ENCODE measurements at places on chromosomes 3 and 15.

- no peak for DNase-seq
Measured at GRCh38 chr15:40257656-40258450, 19.0 kb downstream of the PAK6 start.

DNA sequence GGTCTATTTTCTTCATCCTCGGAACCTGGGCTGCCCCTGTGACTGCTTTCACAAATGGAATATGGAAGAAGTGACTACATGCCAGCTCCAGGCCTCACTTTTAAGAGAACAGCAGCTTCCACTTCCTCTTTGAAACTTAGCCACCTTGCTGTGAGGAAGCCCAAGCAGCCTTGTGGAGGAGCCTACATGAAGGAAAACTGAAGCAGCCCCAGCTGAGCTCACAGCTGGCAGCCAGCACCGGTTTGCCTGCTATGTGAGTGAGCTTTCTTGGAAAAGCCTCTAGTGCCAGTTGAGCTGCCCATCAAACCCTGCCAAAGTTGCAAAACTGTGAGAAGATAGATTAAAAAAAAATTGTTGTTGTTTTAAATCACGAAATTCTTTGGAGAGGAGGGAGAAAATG lies 498.0 kb upstream of the PROK2 start:
- DNase-seq = no peak

DNA sequence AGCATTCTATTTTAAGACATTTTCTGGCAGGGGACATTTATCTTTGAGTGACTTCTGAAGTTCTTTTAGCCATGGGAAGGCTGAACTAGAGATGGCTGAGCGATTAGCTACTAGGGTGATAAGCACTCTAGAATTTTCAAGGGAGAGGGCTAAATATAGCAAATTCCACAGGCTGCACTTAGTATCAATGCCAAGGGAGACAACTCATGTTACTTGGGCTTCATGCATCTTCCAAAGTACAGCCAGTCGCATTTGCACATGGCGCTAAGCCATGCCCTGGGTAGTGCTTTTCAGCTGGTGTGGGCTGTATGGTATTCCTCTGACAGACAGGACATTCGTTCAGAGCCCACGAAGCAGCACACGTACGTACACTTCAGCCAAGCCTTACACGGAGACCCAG lies 69.6 kb downstream of the RYR3 start:
- DNase-seq = no peak

DNA sequence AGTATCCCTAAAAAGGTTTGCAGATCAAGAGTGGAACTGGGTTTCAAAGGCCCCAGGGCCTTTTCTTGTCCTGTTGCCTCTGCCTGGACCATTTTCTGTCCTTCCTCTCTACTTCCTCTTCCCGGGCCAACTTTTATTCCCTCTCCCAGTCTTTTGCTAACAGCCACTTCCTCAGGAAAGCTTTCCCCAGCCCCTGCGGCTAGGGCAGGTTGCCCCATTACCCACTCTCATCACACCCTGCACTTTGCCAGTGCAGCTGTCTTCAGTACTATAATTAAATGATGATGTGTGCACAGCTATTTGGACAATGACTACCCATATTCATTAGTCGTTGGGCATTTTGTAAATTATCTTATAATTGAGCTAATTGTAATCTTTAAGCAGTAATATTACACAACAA lies 150.5 kb upstream of the THBS1 start:
- DNase-seq = no peak

DNA sequence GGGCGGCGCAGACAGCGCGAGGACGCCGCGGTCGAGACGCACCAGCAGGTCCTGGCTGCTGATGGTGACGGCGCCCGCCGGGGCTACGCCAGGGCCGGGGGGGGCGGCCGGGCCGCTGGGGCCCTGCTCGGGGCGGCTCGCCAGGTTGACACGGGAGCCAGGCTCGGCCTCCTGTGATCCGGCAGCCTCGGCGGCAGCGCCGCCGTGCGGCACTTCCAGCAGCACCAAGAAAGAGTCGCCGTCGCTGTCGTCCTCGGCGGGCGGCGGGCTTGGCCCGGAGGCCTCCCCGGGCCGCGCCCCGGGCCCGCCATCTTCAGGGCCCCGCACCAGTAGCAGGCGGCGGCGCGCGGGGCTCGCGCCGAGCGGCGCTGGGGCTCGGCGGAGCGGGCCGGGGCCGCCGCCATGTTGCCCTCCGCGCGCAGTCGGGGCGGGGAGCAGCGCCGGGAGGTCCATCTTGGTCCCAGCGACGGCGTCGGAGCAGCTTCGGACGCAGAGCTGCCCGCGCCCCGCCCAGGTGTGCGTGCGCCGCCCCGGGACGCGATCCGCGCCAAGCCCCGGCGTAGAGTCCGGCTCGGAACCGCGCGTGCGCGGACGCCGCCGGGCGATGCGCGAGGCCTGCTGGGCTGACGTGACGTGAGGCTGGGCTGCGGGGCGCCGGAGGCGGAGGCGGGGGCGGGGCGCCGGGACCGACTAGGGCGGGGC lies at the start of gene ZXDC:
ZXDC (minus strand) TSS at position 479 of the 702 bp plus-strand sequence; CDS start at position 453, 26 bp downstream.
- DNase-seq = peak; percentile 98

- DNase-seq = peak; percentile 87
Measured at GRCh38 chr3:187968883-187969580, 184.9 kb upstream of the LPP start.

GRCh38 chr3:165502707-165503106 lies 306.5 kb upstream of the SLITRK3 start:
- DNase-seq = no peak
